Hematopoietic multipotent progenitor cell treated with erythropoietin and hydrocortisone succinate and interleukin-3 and kit ligand, for 15 days (in vitro differentiated cells): ENCODE measurements at places on chromosomes 1 and 21.

DNA sequence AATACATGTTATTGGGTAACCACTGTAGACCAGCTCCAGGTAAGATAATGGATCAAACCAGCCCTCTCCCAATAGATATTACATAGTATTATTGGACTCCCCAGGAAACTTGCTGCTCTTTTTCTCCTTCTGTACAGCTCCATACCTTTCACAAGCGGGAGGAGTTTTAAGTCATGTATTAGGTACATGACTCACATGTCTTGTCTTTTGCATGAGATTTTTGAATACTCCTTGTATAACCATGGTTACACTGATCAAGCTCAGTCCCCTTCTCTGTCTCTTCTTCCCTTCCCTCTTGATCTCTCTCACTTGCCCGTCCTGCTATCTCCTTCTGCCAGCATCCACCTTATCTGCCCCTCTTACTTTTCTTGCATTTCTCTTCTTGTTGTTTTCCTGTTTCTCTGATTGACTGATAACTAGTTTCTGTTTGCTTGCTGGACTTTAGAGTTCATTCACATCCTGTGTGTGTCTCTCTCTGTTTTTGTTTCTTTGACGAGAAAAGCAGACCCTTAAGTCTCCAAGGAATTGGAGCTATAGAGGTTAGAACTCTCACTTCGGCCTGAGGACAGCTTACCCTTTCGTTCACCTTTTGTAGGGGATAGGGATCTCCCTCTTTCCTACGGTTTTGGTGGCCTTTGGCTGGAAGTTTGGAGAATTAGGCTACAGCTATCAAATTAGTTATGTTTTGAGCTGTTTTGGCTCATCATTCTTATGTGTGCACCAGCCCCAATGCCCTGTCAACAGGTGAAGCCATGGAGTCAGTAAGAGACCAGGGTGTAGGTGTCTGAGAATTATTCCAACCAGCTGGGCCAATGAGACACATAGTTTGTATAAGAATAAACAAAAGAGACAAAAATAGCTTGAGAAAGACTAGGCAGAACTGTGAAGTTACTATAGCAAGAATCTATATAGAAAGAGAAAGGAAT is 49.0 kb upstream of the ASB17 start:
- no peak for DNase-seq

- DNase-seq = no peak
Observed at GRCh38 chr1:1351511-1352427, 2.6 kb upstream of the DVL1 start.

DNA sequence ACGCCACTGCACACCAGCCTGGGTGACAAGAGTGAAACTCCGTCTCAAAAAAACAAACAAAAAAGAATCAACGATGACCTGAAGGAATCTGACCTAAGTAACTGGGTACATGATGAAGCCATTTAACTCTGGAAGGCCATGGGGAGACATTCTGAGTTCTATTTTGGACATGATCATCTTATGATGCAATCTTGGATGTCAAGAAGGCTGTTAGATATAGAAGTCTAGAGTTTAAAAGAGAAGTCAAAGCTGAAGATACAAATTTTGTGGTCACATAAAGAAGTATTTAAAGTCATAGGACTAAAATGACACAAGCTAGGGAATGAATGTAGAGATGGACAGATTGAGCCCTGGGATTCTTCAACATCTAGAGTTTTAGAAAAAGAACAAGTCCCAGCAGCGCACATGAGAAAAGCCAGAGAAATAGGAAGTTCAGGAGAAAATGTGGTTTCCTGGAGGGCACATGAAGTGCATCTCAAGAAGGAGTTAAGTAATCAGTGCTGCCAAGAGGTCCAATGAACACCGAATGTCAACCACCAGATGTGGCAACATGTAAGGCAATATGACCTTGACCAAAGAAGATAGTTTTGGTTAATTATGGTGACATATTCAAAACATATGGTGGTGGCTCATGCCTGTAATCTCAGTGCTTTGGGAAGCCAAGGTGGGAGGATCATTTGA is 26.8 kb downstream of the ELK4 start:
- DNase-seq = no peak

GRCh38 chr21:41090981-41091380 is 77.0 kb upstream of the BACE2 start:
- no peak for DNase-seq

GRCh38 chr1:93694819-93695218 is 13.2 kb upstream of the BCAR3 start:
- no peak for DNase-seq

DNA sequence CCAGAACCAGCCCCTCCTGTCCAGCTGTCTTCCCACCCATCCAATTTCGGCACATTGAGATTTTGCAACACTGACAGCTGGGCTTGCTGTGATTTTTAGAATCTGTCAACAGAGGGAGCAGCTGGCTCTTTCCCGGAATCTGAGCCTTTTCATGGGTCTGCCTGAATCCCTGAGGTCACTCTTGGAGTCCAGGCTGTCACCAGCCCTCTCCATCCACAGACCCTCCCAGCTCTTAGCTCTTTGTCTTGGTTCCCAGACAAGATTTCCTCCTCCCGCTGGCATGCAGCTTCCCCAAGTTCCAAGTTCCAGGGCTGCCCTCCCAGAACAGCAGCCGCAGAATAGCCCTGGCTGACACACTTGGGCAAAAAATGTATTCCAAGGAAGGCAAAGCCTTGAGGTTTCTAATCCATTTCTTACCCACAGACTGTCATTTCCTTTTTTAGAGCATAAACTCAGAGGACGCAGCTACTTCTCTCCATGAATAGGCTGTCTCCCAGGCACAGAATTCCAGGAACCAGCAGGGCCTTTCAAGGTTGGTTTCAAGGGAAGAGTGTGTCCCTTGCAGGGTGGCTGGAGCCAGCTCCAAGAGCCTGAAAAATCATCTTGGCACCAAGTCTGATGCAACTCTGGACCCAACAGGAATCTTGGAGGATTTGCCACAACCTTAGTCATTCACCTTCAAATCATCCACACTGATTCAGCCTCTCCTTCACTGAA is 7.1 kb upstream of the TMEM61 start:
- no peak for DNase-seq

DNA sequence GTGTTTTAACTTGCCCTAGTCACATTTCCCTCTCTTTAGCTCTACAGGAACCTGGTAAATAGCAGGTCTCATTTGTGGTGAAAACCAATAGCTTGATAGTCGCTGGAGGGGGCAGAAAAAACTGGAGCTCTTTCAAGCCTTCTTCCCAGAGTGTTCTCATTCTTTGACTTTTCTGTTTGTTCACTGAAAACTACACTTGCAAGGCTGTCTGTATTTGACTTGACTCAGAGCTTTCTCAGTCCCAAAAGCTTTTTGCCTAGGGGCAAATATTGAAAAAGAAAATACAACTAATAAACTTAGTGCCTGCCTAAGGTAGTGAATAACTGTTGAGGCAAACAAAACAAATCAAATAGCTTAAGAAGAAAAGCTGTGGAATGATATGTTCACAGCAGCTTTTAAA is 217.1 kb upstream of the CHRM3 start:
- no peak for DNase-seq

GRCh38 chr1:42779725-42780124 is 5.1 kb upstream of the TMEM269 start:
- no peak for DNase-seq

- no peak for DNase-seq
Observed at GRCh38 chr1:30670240-30671060, 52.9 kb downstream of the MATN1 start.

- no peak for DNase-seq
Observed at GRCh38 chr21:42964546-42965210, 9.7 kb upstream of the PKNOX1 start.

DNA sequence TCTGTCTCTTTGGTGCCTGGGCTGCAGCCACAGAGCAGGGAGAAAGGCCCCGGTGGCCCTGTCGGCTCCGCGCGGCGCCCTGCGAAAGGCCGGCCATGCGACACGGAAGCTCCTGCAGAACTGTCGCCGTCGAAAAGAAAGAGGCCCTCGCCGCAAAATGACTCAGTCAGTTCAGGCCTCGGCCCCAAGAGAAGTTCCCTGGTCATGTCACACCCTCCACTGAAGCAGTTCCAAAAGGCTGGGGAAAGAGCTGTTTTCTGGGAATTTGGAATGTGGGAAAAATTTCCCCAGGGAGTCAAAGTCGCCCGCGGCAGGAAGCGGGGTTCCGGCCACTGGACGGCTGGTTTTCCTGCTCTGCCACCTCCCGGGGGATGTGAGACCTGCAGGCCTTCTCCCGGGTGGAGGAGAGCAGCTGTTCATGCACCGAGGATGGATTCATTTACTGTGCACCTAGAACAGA is 115.8 kb upstream of the ZNF678 start:
- DNase-seq = no peak

GRCh38 chr1:18350747-18351146 is 130.0 kb upstream of the KLHDC7A start:
- DNase-seq = no peak

- DNase-seq = no peak
Observed at GRCh38 chr1:162193221-162193620, 123.7 kb downstream of the NOS1AP start.

DNA sequence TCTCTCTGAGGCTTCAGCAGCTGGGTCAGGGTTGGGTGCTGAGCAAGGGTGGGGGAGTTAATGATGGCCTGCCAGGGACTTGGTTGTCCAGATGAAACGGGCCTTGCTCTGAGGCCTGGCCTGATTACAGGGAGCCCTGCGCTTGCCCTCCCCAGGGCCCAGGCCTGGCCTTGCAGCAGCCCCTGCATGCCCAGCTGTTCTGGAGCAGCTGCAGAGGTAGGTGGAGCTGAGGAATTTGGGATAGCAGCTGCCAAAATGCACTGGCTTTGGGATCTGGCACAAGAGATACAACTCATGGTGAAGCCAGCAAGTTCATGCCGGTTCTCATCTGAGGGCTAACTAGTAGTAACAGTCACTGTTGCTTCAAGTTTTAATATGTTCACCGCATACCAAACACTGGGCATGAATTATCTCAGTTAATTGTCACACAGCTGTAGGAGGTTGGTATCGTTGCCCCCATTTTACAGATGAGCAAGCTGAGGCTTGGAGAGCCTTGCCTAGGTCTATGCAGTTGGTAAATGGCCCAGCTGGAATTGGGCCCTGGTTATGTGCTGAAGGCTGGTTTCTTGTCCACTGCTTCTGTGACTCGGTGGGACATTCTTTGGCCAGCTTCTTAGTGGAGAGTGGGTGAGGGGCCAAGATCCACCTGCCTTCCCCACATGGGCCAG is 7.3 kb upstream of the SERINC2 start:
- DNase-seq = no peak

DNA sequence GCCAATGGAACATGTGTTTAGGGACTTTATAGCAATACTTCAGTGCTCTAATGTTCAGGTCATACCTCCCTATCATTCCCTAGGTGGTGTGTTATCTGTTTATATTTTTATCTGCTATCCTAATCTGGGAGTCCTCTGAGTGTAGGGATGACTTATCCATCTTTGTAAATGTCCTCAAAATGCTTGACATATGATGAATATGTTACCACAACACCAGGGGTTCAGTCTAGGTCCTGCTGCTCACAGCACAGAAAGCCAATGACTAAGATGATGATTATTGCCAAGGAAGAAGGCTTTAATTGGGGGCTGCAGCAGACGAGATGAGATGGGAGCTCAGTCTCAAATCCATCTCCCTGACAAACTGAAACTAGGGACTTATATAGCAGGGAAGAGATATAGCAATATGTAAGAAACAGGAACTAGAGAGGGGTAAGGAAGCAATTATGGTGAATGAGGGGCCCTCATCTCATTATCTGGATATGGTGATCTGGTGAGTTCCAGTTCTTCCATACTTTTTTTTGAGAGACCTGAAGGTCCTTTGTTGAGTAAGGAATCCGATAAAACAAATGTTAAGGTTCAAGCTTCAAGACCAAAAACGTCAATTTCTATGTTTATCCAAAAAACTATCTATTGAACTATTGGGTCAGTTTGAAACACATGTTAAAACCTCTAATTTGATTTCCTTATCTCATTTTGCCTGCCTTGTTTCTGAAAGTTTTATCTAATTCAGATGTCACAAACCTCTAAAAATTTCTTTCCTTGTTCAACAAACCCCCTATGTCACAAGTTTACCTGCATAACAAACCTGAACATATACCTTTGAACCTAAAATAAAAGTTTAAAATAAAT is 256.7 kb upstream of the CACYBP start:
- no peak for DNase-seq

- DNase-seq = no peak
Observed at GRCh38 chr1:10906866-10907519, 105.5 kb upstream of the TARDBP start.

- DNase-seq = no peak
Observed at GRCh38 chr1:101276818-101277217, 40.0 kb downstream of the S1PR1 start.

DNA sequence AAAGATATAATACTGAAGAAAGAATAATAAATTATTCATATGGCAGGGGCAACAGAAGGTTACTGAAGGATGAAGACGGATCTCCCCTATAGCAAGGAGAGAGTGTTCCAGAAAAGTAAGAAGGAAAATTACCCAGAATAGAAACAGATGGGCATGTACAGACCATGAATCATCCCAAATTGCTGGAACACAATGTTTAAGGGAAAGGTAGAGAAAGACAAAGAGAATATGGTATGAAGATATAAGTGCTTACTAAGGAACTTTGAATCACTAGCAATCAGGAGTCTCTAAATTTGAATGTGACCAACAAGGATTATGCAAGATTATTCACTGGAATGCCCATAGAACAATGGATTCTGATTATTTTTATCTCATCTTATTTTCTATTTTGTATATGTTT is 375.4 kb downstream of the COL11A1 start:
- no peak for DNase-seq

- DNase-seq = no peak
Observed at GRCh38 chr1:173415490-173415889, 61.6 kb upstream of the PRDX6 start.

- no peak for DNase-seq
Observed at GRCh38 chr1:218347336-218347722, 2.2 kb downstream of the TGFB2 start.

DNA sequence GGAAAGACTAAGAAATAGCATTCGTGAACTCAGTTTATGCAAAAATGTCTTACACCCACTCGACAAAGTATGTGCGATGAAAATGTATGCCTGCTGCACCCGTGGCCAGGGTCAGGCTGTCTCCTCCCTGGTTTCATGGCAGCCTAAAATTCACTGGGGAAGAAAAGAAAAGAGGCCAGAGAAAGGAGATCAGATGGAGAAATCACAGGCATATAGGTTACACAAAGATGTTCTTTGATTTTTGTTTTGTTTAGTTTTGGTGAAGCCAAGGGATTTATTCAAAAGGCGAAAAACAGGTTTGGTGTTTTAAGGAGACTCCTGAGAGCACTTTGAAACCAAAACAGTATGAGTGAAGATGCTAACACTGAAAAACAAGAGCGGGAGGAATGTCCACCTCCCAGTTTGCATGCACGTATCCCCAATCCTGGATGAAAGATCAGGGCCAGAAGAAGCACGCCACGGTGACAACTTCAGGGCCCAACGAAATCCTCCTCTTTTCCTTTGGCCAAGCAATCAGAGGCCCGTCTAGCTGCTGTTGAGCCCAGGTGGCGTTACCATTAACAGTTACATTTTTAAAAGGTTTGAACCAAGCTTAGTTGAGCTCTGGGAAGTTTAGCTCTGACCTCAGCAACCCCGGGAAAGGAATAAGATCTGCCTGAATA is 992 bp upstream of the SSX2IP start:
- no peak for DNase-seq

- no peak for DNase-seq
Observed at GRCh38 chr21:41349619-41350390, 12.0 kb upstream of the MX2 start.
